Spinal cord (tissue), 10 donors: ENCODE measurements at places on chromosomes 13 and 19.

DNA sequence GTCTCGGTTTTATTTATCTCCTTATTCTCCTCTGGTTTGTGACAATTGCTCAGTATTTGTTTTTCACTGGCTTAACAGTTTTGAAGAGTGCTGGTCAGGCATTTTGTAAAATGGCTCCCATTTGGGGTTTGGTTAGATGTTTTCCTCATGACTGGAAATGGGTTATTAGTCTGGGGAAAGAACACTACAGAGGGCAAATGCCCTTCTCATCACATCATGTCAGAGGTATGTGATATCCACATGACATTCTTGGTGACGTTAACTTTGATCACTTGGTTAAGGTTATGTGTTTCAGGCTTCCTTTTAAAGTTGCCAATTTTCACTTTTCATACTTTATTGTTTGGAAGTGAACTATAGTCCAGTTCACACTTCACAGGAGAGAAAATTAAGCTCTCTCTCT lies 74.8 kb upstream of the KLHL1 start:
- DNase-seq, result no peak

- no peak for DNase-seq
Measured at GRCh38 chr19:20294181-20294580, 127.2 kb downstream of the ZNF486 start.

- DNase-seq, result no peak
Measured at GRCh38 chr19:33157906-33158305, 26.0 kb downstream of the WDR88 start.

DNA sequence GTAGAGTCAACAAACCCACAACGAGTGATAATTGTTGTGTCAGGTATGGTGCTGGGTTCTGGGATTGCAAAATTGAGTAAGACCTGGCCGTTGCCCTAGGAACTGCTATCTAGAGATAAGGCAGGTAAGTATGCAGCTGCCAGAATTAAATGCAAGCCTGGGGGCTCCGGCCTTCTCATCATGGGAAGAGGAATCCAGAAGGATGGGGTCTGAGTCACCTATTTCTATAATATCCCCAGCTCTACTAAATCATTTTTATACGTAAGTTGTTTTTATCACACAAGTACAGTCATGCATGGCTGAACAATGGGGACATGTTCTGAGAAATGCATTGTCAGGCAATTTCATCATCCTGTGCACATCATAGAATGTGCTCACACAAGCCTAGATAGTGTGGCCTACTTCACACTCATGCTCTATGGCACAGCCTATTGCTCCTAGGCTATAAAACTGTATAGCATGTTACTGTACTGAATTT lies 203.0 kb downstream of the KLF5 start:
- DNase-seq, result no peak

DNA sequence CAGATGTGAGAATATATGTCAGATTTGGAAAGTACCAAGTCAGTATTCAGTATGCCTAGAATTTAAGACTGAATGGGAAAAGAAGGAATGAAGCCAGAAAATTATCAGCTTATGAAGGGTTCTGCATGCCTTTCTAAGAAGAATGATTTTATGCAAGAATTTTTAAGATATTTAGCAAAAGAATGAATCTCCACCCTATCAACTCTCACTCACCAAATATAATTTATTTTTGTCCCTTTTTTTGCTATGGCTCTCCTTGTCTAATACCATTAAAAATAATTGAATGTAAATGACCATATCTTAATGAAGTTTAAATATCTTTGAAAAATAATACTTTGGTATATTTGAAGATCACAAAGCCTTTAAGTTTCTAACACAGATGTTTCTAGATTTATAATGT lies 612.7 kb upstream of the GPC6 start:
- no peak for DNase-seq

DNA sequence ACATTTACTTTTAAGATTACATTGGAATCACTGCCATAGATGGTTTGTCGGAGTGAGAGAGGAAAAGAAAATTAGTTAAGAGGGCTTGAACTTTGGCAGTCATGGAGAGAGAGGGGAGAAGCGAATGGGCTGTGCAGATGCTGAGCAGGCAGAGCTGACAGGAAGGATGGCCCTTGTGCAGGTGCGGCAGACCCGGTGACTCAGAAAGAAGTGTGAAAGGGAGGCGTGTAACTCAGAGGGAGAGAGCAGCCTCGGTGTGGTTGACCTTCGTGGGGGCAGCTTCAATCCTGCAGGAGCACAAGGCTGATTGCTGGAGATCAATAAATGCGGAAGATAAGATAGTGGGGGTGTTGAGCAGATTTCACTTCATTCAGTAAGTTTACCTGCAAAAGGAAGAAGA lies 76.9 kb downstream of the TNFSF13B start:
- no peak for DNase-seq

DNA sequence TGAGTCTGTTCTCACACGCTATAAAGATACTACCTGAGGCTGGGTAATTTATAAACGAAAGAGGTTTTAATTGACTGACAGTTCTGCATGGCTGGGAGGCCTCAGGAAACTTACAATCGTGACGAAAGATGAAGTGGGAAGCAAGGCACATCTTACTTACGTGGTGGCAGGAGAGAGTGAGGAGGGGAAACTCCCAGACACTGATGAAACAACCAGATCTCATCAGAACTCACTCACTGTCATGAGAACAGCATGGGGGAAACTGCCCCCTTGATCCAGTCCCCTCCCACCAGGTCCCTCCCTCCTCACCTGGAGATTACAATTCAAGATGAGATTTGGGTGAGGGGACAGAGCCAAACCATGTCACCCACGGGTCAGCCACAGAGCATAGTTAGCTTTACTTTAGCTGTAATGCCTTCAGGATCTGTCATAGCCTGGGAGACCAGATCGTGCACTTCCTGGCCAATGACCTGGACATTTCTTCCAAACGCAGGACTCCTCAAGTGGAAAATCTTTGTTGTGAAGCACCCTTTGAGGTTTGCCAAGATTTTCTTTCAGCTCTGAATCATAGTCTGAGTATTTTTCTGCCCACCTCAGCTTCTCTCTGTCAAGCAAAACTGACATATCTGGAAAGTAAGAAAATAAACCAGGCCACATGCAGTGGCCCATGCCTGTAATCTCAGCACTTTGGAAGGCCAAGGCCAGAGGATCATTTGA lies 25.2 kb upstream of the HIF3A start:
- no peak for DNase-seq

DNA sequence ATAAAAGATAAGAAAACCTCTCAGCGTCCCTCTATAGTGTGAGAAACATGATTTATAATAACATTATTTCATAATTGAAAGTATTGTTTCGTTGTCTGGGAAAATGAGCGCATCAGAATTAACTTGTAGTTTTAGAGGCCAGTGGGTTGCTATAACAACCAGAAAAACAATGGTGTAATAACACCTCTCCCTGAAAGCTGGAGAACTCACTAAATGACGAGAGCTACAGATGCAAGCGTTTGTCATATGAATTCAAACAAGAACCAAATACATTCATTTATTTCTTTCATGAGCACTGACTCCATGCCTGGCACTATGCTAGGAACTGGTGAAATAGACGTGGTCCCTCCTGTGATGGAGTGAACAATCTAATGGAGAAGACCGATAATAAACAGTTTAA lies 16.3 kb downstream of the KBTBD7 start:
- no peak for DNase-seq
